ENCODE measurements at places on chromosomes 2 and 18.

GRCh38 chr2:46471-47345, at the start of gene FAM110C:
Gene FAM110C, minus strand, starts transcription at chr2:46505. Its CDS starts 120 bp downstream, at chr2:46385.
- DNase-seq = peak; percentile 39

- no peak for DNase-seq
Observed at GRCh38 chr2:240810621-240811020, 9.4 kb downstream of the KIF1A start.

DNA sequence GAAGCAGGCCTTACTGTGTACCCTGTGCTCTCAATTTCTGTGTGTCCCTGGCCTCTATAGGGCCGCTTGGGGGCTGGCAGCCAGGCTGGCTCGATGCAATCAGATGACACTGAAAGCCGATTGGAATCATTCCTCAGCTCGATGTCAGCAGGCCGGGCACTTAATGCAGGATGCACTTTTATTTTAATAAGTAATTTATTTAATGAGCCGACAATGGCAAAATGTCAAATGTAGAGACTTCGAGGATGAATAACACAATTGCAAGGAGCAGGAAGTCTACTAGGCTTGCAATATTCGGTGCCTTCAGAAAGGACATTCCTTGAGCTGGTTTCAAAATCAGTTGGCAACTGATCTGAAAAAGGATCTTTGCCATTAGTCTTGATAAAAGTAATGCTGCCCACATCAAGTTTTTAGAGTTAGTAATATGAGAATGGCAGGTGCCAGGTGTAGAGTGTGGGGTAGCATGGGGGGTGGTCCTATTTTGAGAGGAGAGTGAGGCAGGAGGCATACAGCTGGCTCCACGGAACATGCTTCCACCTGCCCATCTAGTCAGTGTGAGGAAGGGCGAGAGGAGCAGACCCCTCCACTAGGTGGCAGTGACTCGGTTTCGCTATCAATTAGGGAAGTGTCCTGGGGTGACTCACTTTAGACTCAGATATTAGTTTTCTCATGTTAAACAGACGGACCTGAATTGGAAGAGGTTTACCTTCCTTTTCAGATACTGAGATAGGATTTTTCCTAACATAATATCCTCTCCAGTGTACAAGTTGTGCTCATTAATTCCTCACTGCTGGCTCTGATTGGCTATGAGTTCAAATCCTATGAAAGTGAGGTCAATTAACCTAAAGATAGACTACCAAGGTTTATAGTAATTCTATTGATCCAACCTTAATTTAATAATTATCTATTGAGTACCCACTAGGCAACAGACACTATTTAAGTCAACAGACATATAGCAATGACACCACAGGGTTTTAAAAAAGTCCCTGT, 80.9 kb downstream of the NABP1 start:
- peak; percentile 33 for DNase-seq

GRCh38 chr18:31204833-31205232, 42.2 kb upstream of the DSC1 start:
- no peak for DNase-seq

DNA sequence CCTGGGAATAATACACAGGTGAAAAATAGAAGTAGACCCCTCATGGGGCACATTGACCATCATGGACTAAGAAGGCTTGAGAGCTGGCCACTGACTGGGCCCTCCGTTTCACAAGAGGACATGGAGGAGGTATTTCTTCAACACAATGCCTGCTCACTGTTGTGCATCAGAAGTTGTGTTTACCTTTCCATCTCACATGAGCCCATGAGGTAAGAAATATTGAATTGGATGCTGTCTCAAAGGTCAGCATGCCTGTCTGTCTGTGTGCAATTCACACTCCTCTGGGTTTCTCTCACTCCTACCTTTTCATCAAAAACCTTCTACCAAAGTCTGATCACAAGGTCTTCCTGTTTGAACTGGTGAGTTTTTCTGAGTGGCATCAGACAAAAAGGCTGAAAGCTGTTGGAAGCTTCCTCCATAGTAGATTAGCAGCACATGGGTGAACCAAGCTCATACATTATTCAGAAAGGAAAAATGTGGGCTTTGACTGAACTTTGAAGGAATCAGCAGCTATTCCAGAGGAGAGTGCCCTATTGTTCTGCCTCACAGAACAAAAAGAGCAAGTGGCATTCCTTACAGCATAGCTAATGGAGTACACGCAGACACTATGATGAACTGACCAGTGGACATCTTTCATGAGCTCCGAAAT, 143.2 kb upstream of the RND3 start:
- DNase-seq = no peak

GRCh38 chr2:200127848-200128247, 172.5 kb downstream of the MAIP1 start:
- no peak for DNase-seq

DNA sequence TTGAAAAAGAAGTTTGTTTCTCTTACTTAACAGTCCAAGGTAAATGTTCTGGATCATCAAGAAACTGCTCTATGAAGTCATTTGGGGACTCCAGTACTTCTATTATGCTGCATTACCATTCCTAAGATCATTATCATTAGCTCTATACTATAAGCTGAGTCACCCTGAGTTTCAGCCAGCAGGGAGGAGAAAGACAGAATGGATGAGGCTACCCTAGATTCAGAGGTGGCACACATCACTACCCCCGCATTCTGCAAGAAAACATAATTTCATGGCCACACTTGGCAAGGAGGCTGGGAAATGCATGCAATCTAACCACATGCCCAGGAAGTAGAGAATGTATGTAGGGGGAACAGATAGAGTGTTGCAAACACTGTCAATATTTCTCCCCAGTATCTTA, 16.6 kb upstream of the LNPK start:
- no peak for DNase-seq

GRCh38 chr2:145207884-145208283, 688.0 kb upstream of the ZEB2 start:
- no peak for DNase-seq

- DNase-seq = no peak
Observed at GRCh38 chr2:188024811-188025210, 266.9 kb upstream of the GULP1 start.

DNA sequence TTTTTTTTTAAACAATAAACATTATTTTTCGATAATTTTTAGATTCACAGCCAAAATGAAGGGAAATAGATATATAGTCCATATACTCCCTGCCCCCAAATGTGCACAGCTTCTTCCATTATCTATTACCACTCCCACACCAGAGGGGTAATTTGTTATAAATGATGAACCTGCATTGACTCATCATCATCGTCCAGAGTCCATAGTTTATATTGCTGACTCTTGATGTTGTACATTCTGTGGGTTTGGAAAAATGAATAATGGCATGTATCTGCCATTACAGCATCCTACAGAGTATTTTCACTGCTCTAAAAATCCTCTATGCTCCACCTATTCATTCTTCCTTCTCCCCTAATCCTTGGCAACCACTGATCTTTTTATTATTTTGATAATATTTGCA, 121.5 kb downstream of the LTBP1 start:
- no peak for DNase-seq

- no peak for DNase-seq
Observed at GRCh38 chr18:72700961-72701710, 157.0 kb upstream of the CBLN2 start.

DNA sequence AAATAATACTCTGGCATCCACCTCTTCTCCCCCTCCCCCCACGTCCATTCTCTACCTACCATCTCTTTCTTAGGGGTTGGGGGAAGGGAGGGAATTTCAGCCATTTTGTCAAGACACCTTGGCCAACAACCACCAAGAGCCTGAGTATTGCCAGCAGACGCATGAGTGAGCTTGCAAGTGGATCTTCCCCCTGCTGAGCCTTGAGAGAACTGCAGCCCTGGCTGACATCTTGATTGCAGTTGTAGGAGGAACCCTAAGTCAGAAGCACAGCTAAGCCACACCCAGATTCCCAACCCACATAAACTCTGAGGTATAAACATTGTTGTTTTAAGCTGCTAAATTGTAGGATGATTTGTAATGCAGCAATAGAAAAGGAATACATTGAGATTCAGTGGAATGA, 165.6 kb downstream of the TMEFF2 start:
- no peak for DNase-seq

DNA sequence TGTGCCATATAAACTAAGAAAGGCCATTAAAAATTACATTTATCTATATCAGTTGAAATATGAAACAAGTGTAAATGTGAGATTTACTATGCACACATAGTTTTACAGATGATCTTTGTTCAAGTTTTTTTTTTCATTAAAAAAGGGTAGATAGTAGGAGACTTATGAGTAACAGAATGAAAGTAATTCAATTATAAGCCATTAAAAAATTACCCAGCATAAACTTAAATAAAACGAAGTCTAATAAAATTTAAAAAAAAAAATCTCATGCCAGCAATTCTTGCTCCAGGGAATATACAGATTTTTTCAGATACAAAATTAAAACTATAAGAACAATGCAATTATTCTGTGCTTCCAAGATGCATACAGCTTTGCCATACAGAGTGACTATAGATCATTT, 118.3 kb upstream of the RNU4ATAC start:
- no peak for DNase-seq

GRCh38 chr2:196336715-196337114, 165.3 kb upstream of the STK17B start:
- no peak for DNase-seq

DNA sequence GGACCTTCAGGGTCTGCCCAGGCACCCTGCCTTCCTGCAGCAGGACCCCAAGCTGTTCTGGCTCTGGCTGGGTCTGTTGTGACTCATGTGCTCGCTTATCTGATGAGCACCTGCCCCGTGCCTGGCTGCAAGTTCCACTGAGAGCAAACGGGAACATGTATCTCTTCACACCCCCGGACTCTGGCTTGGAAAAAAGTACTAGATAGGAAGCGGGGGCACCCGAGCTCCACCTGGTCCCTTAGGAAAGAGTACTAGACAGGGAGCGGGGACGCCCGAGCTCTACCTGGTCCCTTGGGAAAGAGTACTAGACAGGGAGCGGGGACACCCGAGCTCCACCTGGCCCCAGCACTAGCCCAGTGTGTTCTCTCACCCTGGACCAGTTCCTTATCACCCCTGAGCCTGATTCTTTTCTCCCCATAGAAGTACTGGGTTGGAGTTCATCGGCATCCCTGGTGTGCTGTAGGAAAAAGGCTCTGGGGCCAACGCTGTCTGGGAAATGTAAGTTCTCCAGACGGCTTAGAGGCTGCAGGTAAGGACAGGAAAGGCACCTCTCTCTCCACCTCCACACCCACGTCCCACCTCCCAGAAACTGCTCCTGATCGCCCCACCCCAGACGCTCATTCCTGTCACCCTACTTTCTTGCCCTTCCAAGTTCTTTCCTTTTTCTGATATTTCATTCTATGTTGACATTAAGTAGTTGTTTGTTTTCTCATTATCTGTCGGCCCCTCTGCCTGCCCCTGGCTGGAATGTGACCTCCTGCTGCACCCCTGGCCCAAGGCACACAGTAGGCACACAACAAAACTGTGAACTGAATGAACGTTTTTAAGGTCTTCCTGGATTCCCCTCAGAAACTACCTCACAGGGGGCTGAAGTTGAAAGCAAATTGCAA, 40.2 kb downstream of the HDAC4 start:
- DNase-seq = no peak

DNA sequence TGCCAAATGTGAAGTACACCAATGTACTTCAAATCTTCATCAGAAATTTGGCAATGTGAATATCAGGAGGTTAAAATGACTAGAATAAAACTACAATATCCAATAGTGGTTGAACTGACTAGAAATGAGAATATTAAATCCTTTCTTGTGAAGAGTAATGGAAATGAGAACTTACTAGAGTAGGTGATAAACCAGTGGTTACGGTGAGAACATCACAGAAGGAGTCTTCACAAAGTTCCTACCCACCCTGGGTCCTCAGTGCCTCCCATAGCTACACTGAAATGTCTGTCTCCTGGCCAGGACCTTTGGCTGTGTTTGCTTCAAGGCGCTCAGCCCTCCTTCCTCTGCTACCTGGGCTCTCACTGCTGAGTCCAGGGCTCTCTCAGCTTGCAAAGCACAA, 289.7 kb downstream of the STK39 start:
- DNase-seq = no peak

DNA sequence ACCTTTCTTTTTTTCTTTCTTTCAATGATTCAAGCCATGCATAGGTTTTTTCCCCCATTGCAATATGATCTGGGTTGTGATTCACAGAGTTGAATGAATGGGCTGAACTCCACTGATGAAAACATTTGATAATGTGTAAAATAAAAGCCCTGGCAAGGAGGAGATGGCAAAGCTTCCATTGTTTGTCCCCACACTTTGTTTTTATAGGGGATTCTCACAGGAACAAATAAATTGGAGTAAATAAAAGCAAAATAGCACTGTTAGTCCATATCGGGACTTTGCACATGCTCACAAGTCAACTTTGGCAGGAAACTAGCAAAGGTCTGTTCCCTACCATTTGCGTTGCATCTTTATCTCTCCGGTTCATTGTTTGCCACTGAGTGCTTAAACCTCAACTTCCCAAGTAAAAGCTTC, 55.7 kb downstream of the MEIS1 start:
- DNase-seq = no peak

DNA sequence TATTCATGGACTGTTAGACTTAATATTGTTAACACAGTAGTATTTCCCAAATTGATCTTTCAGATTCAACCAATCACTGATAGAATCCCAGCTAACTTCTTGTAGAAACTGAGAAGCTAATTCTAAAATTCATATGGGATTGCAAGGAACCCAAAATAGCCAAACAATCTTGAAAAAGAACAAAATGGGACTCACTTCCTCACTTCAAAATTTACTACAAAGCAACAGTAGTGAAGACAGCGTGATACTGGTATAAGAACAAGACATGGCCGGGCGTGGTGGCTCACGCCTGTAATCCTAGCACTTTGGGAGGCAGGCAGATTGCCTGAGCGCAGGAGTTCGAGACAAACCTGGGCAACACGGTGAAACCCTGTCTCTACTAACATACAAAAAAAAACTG, 46.3 kb downstream of the ATL2 start:
- DNase-seq = no peak

DNA sequence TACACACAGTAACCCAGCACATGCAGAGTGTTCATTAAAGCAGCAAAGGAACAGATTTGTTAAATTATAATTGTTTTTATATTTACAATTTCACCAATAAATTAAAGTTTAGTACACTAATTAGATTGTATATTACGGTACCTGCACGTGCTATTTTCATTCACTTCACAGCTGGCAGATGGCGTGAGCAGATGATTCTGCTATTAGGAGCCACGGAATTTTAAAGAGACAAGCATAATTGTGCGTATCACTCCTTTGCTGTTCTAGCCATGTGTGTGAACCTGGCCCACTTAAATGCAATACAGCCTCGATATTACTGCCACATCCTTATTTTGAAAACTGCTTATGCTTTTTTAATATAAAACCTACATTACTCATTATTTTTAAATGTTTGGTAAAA, 332.8 kb upstream of the SOX11 start:
- DNase-seq = no peak
